ENCODE measurements at places on chromosomes 3 and 15.

DNA sequence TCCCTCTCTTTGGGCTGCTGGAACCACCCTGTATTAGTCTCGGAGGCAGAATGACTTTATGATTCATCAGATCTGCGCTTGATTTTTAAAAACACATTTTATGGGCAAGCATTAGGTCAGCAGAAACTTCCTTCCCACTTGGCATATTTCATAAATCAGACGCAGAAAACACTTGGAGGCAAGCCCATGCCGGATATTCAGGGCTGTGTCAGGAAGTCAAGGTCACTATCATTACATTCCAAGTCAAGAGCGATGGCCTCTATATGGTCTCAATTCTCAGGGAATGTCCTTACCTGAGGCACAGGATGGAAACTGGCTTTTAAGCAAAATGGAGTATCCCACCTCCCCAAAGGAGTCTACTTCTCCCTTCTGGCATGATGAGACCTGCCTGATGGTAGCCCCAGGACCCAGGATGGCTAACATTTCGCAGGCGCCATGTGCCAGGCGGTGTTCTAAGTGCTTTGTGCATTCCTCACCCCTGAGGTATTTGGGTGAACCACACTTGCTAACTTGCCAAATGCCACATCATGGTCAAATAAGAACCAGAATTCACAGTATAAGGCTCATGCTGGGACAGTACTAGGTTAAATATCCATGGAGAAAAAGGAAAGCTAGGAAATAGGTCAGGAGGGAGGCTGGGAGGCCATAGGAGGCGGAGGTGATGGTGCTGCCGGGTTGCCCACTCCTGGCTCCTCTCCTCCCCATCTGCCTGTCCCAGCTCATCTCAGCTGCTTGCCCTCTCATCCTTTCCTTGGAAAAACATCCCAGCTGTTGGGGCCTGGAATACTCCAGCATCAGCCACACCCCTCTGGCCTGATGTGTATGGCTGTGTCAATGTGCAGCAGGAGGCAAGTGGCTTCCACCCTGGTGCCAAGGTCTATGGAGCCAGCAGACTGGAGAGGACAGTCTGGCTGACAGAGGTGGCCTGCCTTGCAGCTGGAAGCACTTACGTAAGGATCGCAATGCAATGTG is 18.8 kb downstream of the BCL2L10 start:
- DNase-seq, result peak; percentile 78

GRCh38 chr3:112302881-112303763 is 9.1 kb upstream of the SLC9C1 start:
- no peak for DNase-seq

GRCh38 chr3:195543500-195544229 is 540 bp upstream of the PPP1R2 start:
- no peak for DNase-seq

DNA sequence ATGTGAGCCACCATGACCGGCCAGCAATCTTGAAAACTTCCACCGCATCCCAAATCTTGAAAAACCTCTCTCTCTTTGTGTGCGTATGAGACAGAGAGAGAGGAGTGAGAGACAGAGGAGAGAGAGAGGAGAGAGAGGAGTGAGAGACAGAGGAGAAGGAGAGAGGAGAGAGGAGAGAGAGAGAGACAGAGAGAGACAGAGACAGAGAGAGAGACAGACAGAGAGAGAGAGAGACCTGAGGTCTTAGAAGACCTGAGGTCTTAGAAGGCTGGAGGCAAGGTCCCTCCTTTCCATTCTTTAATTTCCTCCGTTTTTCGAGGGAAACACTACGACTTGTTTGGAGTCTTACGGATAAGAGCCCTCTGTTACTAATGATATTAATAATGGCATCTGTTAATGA is 39.5 kb downstream of the TMEM40 start:
- DNase-seq, result no peak

GRCh38 chr3:15096046-15096445 is 2.9 kb downstream of the RBSN start:
- DNase-seq, result no peak

DNA sequence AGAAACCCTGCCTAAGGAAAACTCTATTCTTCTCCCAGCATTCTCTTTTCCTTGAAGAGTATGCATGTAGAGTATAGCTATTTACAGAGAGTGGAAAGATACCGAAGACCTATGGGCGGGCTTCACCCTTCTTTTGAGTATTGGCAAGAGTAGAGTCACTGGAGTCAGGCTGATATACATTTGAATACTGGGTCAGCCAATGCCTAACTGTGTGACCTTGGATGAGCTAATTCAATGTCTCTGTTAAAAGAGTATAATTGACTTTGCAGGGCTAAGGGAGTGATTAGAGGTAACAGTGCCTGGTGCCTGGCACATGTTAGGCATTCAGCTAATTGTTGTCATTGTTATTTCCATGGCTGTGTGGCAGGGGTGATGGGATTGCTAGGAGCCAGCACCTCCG is 75.6 kb downstream of the TUSC7 start:
- no peak for DNase-seq

DNA sequence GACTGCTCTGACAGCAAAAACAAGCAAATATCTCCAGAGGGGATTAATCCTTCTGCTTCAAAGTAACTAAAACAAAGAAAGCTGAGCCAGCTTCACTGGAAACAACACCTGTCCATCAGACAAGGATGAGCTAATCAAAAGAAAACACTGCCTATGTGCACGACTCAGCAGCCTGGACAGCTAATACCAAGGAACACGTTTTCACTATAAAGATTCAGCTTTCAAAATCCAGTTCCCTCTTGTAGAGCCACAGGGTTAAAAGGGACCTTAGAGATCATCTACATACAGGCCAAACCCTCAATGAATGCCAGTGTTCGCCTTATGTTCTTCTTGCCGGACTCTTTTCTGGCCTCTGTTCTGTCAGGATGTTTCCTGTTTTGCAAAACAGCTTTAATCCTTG is 6.9 kb downstream of the TUSC7 start:
- DNase-seq, result no peak

GRCh38 chr3:182697345-182697919 is 95.9 kb upstream of the ATP11B start:
- DNase-seq, result no peak

DNA sequence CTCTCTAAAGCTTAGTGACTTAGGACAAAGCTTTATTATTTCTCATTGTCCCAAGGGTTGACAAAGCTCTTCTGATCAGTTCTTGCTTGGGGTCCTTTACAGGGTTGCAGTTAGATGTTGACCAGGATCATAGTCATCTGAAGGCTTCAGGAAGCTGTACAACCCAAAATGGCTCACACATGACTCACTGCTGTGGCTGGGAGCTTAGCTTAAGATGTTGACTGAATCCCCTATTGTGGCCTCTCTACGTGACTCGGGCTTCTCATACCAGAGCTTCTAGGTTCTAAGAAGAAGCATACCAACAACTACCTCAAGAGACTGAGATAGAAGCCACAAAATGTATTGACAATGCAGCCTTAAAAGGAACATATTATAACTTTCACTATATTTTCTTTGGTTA is 569.6 kb upstream of the ROBO2 start:
- DNase-seq, result no peak

DNA sequence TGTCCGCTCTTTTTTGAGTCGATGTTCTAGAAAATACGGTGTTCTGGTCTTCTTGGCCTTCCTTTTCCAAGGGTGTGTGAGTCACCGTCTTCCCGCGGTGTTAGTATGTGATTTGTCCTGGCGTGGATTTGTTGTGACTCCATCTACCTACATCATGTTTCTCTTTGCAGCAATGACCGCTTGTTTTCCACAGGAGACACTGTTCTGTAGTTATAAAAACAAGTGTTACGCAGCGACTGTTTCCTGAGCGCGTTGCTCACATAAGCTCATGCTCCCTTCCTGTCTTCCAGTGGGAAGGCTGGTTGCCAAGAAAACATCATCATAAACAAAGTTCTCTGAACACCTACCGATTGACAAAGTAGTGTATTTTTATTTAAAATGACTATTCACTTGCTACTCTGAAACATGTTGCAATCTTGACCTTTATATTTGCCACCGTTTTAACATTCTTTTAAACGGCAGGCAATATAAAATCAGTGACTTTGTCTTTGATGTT is 19.0 kb downstream of the USP13 start:
- DNase-seq, result no peak

DNA sequence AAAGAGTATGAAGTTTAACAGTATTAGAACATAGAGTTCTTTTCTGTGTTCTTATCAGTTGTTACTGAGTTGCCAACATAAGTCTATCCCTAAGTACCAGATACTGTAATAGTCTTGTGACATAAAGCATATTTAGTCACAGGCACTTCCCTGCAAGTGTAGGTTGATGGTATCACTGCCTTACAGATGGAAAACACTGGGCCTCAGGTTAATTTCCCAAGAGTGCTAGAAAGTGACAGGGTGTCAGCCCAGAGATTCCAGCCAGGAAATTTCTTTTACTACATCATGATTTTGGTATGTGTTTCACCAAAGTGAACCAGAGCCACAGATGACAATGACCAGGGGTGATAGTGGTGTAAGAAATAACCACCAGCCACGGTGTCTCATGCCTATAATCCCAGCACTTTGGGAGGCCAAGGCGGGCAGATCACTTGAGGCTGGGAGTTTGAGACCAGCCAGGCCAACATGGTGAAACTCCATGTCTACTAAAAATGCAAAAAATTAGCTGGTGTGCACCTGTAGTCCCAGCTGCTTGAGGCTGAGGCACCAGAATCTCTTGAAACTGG is 3.2 kb downstream of the EIF1B start:
- no peak for DNase-seq

- DNase-seq, result no peak
Measured at GRCh38 chr3:39221141-39221530, 28.7 kb upstream of the XIRP1 start.

DNA sequence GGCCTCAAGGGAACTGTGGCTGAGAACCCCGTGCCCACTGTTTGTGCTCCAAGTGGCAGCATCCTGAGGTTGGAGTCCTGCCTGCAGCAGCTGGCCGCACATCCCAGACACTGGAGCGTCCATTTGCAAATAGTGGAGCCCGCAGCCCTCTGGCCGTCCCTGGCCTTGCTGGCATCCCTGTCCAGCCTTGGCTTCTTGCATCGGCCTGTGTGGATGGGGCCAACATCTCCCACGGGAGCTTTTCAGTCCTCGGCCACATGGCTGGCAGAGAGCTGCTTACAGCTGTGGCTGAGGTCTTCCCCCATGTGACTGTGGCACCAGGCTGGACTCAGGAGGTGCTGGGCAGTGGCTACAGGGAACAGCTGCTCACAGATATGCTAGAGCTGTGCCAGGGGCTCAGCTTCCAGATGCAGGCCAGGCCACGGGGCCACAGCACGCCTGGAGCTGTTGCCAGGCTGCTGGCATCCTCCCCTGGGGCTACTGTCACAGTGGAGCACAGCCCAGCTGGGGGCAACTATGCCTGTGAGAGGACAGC is 71.2 kb downstream of the FAM43A start:
- peak; percentile 81 for DNase-seq

Measured in sigmoid colon (tissue), 7 donors.